ENCODE measurements at places on chromosomes 5 and 9.

DNA sequence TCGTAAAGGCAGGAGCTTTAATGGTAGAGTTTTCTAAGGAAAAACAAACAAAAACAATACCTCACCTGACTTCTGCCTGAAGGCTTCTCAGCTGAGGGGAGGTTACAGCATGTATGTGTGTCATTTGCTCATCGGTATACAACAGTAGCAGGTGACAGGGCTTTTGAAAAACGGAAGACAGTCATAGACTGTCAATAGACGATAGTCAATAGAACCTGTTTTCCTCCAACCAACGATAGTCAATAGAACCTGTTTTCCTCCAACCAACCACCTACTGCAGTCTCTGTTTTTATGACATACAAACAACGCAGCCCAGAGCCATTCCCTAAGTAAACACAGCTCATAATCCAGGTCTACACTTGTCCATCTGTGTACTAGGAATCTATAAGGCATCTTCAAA is 74.6 kb downstream of the RETREG1 start:
- DNase-seq: peak; percentile 14

DNA sequence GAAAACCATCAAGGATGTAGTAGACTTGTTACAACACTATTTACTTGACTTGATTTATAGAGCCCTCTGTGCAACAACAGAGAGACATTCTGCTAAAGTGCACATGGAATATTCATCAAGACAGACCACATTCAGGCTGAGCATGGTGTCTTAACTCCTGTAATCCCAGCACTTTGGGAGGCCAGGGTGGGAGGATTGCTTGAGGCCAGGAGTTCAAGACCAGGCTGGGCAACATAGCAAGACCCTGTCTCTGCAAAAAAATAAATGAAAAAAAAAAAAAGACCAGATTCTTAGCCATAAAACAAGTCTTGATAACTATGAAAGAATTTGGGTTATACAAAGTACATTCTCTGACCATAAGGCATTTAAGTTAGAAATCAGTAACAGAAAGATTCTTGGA is 25.3 kb downstream of the DENND4C start:
- no peak for DNase-seq

- no peak for DNase-seq
Observed at GRCh38 chr9:81266086-81266485, 423.3 kb downstream of the TLE1 start.

DNA sequence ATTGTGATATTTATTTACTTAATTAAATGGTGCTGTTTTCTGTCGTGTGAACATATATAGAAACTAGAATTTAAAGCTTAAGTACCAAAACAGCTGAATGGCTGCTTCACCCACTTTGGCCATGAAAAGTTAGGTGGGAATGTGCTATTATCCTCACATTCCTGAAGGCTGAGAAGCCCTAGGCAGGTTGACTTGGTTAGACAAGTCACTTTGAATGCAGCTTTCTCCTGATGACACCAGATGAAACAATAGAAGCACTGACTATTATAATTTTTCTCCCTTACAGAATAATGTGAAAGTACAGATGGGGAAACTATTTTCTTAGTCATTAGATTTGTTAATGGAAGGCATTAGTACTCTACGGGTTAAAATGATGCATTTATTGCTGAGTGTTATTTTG is 65.1 kb upstream of the C5orf46 start:
- DNase-seq: no peak

DNA sequence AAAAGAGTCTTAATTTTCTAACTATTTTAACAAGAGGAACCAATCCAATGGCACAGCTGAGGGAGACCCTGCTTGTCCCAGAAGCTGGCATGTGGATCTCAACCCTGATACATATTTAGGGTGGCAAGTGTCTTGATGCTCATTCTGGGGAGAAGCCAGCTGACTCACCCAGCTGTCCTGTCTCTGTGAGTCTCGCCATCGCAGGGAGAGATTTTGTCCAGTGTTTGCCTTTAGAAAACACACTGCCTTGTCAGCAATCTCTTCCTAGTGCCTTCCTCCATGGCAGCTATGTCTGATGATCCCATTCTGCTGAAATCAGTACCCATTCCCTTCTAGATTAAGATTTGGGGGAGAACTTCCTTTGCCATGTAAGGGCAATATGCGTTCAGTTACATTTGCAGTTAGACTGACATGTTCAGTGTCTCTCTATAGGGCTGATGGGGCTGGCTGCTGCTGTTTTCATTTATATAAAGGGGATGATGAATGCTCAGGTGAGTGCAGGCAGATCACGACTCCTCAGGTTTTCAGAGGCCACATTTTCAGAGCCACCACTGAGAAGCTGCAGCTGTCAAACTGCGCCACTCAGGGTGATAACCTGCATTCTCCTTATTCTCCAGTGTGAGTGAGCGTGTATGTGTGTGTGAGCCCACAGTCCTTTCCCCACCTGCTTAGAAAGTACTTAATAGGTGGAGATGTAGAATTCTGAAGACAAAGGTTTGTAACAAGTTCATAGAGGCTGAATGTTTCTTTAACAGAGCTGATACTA is 217.0 kb downstream of the GAS1 start:
- DNase-seq: no peak

- DNase-seq: no peak
Observed at GRCh38 chr5:83059341-83059740, 17.9 kb downstream of the TMEM167A start.

GRCh38 chr5:92633176-92633575 is 947.8 kb downstream of the NR2F1-AS1 start:
- no peak for DNase-seq

GRCh38 chr9:124342776-124343485 is 72.3 kb downstream of the PSMB7 start:
- DNase-seq: no peak

DNA sequence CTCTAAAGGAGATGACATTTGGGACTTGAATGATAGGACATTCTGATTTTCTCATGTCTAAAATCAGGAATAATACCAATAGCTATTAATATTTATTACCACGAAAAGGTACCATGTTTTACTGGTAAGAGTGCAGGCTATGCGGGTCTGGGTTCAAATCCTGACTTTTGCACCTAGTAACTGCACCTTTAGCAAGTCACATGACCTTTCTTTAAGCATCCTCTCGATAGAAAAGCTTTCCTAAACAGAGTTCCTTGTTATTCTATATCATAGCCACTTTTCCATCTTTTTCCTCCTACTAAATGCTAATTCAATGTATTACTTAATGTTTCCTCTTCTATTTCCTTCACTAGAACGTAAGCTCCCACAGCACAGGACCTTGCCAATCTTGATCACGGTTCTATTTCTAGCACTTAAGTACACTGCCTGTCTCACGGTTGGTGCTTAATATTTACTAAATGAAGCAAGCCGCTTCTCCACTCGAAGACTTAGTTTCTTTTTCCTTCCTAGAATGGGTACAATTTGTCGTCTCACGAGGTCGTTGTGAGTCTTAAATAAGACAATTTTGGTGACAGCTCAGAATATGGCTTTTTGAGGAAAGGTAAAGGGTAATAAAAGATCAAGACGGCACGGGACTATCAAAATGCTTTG is 816 bp downstream of the RBM18 start:
- no peak for DNase-seq

DNA sequence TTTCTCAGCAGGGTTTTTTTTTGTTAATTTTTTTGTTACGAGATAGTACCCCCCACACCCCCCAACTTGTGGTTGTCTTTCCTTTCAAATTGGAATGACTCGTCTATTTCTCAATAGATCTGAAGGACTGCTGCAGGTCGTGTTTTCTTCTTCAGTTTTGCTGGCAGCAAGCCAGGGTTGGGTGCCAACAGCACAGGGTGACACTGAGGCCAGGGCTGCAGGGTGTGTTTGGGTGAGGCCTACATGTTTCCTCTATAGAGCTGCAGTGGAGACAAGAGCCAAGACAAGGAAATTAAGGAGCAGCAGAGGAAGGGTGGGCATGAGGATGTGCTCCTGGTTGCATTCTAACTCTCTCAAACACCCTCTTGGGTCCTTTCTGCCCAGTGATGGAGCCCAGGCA is 52.2 kb downstream of the NXNL2 start:
- no peak for DNase-seq

DNA sequence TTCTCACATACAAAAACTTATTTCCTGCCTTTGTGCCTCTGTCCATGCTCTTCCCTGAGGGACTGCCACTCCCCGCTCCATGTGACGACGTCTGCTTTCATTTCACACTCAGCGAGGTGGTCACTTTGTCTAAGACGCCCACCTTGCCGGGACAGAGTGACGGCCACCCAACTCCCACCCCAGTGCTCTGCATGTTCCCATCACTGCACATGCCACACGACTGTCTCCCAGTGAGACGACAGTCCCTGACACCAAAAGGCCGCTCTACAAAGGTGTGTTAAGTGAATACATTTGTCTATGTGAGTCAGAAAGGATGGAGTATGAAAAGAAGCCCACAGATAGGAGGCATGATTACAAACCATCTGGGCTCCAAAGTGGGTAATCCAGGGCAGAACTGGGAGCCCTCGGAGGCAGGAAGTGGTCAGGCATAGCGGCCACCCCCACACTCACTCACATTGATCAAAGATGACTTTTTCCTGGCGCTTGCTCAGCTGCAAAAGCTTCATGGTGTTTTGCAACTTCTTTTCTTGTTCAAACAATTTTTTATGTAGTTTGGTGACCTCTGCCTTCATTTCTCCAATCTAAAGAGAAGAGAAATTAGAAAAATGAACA is 185.8 kb downstream of the CDK5RAP2 start:
- no peak for DNase-seq

DNA sequence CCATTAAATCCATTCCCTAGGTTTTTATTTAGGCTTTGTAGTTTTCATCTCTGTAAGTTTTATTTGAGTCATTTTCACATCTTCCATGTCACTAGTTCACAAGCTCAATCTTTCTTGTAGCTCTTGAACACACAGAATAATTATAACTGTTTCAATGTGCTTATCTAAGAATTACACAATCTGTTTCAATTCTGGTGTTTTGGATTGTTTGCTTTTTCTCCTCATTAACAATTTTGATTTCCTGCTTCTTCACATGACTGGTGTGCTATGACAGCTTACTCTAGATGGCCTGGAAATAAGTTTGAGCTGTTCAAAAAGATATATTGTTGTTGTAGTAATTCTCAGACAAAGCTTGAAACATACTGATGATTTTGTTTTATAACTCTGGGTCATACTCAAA is 1974.1 kb upstream of the NUDT12 start:
- no peak for DNase-seq

GRCh38 chr9:135908754-135909204 is 1.4 kb upstream of the CAMSAP1 start:
- DNase-seq: no peak

DNA sequence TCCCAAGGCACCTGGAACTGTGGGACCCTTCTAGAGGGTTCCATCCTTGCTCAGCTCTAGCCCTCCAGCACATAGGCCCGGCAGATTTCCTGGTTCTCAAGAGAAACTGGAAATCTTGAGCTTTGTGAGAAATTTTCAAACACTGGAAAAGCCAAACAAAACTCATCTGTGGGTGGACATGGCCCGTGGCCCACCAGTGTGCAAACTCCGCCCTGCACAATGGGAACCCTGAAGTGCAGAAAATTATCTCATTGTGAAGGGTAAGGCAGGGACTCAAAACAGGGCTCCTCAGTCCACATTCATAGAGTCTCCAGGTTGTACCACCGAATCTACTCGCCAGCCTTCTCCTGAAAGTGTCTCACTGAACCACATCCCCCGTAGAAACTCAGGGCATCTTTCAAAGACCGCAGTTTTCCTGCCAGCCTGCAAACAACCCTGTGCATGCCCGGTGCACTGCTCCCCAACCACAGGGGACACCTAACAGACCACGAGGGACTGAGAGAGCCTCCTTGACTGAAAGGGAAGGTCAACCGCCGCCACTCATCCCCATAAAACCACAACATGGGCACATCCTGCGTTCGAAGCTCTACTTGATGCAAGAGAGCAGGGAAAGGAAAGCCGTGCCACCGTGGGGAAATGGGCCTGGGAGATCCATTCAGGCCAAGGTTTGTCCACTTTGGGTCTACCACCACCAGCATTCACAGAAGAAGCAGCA is 18.1 kb downstream of the ADAMTS2 start:
- no peak for DNase-seq

GRCh38 chr5:14216902-14217301 is 73.8 kb downstream of the TRIO start:
- DNase-seq: no peak

DNA sequence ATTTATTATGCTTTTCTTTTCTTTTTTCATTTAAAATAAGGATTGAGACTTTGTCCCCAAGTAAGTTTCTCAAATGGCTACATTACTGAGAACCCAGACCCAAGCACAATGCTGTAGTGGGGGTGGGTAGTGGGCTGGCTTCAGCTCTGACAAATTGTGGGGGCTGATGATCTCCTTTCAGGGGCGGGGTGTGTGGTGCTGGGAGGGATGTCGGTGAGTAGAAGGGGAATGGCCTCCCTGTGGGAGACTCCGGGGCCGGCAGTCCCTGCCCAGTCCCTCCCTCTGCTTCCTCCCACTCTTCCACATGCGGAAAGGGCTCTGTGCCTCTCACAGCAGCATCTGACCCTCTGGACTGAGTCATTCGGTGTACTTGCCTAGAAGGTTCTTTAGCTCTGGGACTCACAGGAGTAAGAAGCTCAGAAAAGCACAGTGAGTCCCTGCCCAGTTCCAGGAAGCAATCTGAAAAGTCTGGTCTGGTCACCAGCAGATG is 14.3 kb downstream of the CD180 start:
- no peak for DNase-seq

DNA sequence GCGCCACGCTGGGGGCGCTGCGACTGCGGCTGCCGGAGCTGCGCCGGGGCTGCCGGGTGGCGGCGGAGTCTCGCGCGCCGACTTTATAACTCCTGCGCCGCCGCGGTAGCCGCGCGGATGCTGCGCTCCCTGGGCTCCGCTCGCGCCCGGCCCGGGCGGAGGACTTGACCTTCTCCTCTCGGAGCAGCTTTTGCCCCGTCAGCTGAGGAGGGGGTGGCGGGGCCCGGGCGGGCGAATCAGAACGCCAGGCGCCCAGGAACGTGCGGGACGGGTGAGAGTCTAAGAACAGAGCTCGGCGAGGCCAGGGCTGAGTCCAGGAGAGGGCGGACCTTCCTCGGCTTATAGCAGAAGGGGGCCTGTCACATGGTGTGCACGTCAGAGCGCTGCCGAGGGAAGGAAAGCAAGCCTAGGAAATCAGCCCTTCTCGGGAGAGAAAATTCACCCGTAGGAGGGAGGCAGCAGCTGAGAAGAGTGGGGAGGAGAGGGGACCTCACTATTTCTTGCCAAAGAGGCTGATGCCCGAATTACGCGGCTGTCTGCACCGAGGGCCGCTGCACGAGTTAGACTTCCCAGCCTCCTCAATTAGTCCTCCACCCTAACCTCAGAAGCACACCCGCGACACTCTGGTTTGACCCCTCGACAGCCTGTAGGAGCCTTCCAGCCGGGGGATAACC is at the start of gene FOXD1:
TSS of gene FOXD1 (minus strand) at position 315 of the 674 bp plus-strand sequence. CDS start 415 bp downstream, outside the sequence.
- no peak for DNase-seq

GRCh38 chr5:111733571-111733970 is 23.4 kb downstream of the NREP start:
- no peak for DNase-seq

GRCh38 chr5:170120576-170120975 is 14.9 kb downstream of the FOXI1 start:
- DNase-seq: no peak

GRCh38 chr5:105573575-105573974 is 2011.0 kb upstream of the NUDT12 start:
- no peak for DNase-seq

Measured in NCI-H2081 treated with DMSO at 0.1 percent for 48 hours (cell line).